Kidney (tissue), 22 donors: ENCODE measurements at places on chromosomes 12 and 14. TPM values are rescaled to one million over a fixed set of nuclear protein-coding genes. Genes with fewer than 3 reads are reported as not detected.

DNA sequence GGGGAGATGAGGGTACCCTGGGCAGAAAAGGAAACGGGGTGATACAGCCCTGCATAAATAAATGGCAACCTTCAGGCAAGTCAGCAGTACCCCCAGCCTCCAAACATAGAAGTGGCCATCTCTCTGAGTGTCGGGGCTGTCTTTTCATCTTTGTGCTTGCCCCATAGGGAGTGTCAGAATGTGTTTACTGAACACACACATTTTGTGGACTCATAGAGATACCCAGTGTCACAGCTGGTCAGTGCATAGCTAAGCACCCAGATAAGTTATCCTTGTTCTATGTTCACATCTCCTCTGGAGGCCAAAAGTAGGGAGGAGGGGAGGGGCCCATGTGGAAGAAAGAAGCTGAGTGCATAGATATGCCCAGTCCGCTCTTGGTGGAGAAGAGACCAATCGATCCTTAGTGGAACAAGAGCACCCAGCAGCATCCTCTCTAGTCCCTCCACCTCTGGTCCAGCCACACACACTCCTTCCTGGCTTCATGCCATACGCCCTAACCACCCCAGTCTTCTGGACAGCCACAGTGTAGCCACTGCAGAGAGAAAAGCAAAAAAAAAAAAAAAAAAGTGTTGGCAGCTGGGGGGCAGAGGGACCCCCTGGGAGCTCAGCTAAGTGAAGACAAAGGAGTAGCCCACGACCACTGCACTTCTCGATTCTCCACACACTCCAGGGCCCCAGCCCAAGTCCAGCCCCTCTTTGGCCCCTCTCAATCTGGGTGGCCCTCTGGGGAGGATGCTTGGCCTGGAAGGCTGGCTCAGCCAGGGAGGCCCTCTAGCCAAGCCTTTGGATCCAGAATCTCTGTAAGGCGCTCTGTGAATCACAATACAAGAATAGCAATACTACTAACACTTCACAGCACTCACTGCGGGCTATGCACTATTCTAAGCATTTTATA lies 2.6 kb downstream of the ITGA7 start:
- peaks cover 15% of the 10 kb centered on the region for H3K4me1 ChIP-seq
- no peaks in the 10 kb centered on the region for H3K36me3 ChIP-seq
- H3K4me3 ChIP-seq, result no peak overlapping the region
- no peaks in the 10 kb centered on the region for H3K27me3 ChIP-seq
- H3K27ac ChIP-seq, result no peak overlapping the region
- DNase-seq, result peak; percentile 37

DNA sequence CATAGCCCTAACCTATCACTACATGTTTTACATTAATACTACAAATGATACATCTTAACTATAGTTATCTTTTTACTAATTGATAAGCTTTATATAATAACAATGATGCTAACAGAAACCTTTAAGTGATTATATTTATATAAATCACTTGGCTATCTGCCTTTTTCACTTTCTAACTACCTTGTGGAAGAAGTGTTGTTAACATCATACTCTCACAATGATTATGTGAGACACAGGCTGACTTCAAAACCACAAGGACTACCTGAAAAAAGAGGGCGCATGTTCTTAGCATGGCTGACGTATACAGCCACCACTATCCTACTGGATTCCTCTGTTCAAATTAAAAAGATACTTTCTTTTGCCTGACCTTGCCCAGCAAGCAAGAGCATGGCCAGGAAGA lies 135.3 kb upstream of the SOX5 start:
- H3K4me3 ChIP-seq, result no peak overlapping the region
- H3K27me3 ChIP-seq, result no peaks in the 10 kb centered on the region
- no peak for DNase-seq
- H3K36me3 ChIP-seq, result no peaks in the 10 kb centered on the region
- no peaks in the 10 kb centered on the region for H3K4me1 ChIP-seq

DNA sequence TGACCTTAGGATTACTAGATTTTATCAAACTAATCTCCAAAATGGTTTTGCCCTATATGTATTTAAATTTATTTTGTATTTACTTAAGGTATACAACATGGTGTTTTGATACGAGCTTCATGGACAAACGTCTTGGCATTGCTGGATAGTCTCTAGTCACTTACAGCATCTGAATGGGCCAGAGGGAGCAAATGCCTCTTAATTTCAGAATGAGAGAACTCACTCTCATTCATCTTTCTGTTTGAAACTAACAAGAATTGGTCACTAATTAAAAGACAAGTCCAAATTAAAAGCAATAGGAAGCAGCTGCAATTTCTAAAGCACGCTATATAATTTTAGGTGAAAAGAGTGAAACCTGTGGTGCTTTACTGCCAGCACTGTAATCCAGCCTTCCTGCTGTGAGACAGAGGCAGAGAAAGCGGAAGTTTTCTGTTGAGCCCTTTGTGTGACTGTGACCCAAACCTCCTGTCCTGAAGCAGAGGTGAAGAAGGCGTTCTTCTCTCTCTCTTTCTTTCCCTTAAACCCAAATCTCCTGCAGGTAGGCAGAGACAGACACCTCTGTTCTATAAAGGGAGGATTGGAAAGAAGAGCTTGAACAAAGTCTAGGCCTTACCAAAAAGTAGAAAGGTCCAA lies 184.6 kb upstream of the NAV3 start:
- H3K27me3 ChIP-seq, result no peaks in the 10 kb centered on the region
- DNase-seq, result no peak
- H3K27ac ChIP-seq, result no peak overlapping the region

DNA sequence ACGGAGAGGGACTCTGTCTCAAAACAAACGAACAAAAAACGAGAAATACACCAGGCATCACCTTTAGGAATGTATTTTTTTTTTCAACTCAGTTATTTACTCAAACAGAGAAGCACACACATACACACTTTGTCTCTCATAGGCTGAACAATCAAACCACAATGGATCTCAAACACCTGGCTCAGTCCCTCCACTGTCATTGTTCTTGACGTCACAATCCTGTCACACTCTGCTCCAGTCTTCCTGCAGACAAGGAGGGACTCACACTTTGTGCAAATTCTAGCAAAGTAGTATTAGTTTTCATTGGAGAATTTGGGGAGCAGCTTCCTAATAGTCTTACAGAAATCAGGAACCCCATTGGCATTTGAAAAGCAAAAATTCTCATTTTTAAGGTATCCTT lies 727.8 kb downstream of the BCL11B start:
- no peaks in the 10 kb centered on the region for H3K36me3 ChIP-seq
- no peak overlapping the region for H3K4me3 ChIP-seq
- H3K27ac ChIP-seq, result no peak overlapping the region

DNA sequence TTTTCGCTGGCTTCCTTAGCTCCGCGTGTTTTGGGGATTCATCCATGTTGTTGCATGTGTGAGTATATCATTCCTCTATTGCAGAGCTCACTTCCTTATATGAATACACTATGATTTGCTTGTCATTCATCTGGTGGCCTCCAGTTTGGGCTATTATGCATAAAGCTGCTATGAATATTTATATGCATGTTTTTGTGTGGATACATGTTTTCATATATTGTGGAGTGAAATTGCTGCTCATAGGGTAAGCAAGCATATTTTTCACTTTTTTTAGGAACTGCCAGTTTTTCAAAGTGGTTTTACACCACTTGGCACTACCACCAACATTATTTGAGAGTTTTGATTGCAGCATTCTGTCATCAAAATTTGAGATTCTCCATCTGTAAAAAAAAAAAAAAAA lies 190.0 kb downstream of the TMEM132C start:
- no peaks in the 10 kb centered on the region for H3K36me3 ChIP-seq
- H3K27ac ChIP-seq, result no peak overlapping the region
- no peaks in the 10 kb centered on the region for H3K4me1 ChIP-seq
- DNase-seq, result no peak
- no peaks in the 10 kb centered on the region for H3K27me3 ChIP-seq

DNA sequence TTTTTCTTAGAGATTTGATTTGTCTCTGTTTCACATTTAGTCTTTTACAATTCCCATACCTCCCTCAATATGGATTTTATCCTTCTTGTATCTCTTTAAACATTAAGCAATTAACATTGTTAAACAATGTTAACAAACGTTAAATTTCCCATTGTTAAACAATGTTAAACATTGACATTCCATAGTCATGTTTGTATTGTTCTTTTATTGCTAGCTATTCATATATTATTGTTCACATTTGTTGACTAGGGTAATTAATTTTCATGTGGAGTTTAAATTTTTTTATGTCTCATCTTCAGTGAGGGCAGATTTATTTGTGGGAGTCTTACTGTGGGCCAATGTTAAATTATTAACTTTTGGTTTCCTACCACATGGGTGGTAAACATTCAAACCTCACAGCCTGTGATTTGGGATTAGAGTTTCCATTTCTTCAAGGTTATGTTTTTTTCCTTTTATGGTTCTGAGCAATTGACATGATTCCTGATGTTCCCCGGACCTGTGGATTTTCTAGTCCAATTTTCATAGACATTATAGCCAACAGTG lies 294.3 kb downstream of the ALG10B start:
- no peaks in the 10 kb centered on the region for H3K27me3 ChIP-seq
- no peaks in the 10 kb centered on the region for H3K4me1 ChIP-seq
- H3K36me3 ChIP-seq, result no peaks in the 10 kb centered on the region
- no peak overlapping the region for H3K27ac ChIP-seq

DNA sequence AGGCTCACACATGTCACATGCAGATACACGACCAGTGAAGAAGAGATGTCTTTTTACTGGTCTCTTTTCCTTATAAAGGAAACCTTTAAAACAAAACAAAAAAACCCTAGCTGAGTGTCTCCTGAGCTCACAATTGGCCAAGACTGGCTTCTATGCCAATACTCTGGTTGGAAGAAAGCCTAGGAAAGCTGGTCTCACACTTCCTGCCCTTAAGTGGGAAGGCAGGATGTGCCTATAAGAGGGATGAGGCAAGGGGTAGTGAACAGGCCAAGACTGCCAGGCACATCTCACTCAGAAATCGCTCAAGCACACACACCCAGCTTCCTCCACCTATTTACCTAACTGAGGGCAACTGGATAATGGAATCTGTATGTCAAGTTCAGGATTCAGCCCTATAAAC lies 50.0 kb downstream of the SOCS2 start:
- no peaks in the 10 kb centered on the region for H3K36me3 ChIP-seq
- H3K27me3 ChIP-seq, result no peaks in the 10 kb centered on the region
- no peaks in the 10 kb centered on the region for H3K4me1 ChIP-seq
- H3K4me3 ChIP-seq, result no peak overlapping the region
- DNase-seq, result no peak

GRCh38 chr14:68815298-68816182 lies 22.7 kb upstream of the ZFP36L1 start:
- H3K36me3 ChIP-seq, result no peaks in the 10 kb centered on the region
- peaks cover 40% of the 10 kb centered on the region for H3K4me1 ChIP-seq
- no peak for DNase-seq
- peak overlapping the region; percentile 37 for H3K4me3 ChIP-seq

- H3K36me3 ChIP-seq, result peaks cover 14% of the 10 kb centered on the region
- H3K4me3 ChIP-seq, result no peak overlapping the region
- H3K27ac ChIP-seq, result no peak overlapping the region
- no peaks in the 10 kb centered on the region for H3K27me3 ChIP-seq
- no peaks in the 10 kb centered on the region for H3K4me1 ChIP-seq
Observed at GRCh38 chr14:96284008-96284407, 28.0 kb downstream of the BDKRB1 start.

DNA sequence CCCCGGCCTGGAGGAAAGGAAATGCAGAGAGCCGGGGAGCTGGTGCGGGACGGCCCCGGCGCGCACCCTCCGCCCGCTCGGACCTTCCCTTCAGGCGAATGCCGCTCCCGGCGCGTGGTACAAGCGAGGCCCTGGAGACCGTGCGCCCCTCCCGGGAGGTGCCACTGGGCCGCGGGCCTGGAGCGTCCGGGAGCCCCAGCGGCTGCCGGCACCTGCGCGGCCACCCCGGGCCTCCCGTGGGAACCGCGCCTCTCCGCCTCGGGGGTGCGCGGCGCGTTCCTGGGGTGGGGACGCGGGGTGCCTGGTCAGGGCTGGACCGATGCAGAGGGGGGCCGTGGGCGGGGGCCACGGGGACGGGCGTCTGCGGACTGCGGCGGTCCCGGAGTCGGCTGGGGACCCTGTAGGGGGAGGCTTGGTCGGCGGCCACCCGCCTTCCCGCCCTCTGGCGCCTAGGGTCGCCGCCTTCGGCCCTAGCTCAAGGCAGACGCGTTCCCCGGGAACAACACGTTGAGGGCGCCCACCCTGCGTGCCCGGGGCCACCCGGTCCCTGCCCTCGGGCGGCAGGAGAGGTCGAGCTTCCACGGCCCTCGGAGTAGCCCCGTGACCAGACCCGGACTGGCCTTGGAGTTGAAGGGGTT lies 599 bp downstream of the PAPLN start:
- peaks cover 15% of the 10 kb centered on the region for H3K4me1 ChIP-seq
- peaks cover 6% of the 10 kb centered on the region for H3K27me3 ChIP-seq
- DNase-seq, result peak; percentile 30
- H3K36me3 ChIP-seq, result no peaks in the 10 kb centered on the region
- H3K4me3 ChIP-seq, result peak overlapping the region; percentile 63
- H3K27ac ChIP-seq, result peak overlapping the region; percentile 61

DNA sequence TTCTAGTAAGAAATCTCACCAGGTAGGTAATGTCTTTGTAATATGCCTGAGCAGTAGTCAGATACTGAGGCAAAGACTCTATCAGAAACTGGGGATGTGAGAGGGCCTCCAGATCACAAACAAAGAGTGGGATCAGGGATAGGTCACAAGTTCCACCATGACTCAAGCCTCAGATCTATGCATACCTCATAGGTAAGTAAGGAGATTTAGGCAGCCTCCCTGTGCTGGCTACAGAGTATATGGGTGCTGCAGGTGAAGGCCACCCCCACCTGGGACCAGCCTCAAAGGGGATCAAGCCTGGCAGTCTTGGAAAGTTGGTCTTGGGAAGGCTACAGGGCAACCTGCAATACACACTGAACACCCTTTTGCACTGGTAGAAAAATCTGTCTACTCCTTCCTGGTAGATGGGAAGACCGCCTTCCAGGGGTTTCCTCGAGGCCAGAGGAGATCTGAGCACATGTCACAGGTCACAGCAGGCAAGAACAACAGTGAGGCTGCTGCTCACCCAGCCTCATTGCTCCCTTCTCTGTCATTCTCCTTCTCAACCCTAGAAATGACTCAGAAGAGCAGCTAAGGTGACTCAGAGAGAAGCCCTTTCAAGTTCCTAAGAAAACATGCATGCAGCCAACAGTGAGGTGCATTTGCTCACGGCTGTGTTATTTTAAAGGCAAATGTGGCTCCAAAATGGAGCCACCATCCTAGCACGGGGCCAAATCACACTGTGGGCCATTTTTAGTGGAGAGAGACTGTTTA lies 143.4 kb upstream of the CDKN3 start:
- H3K4me1 ChIP-seq, result no peaks in the 10 kb centered on the region
- no peaks in the 10 kb centered on the region for H3K27me3 ChIP-seq
- no peaks in the 10 kb centered on the region for H3K36me3 ChIP-seq
- H3K4me3 ChIP-seq, result no peak overlapping the region

GRCh38 chr14:52351233-52352060 lies 37.3 kb downstream of the PTGER2 start:
- no peaks in the 10 kb centered on the region for H3K27me3 ChIP-seq
- no peaks in the 10 kb centered on the region for H3K36me3 ChIP-seq
- peaks cover 23% of the 10 kb centered on the region for H3K4me1 ChIP-seq
- peak overlapping the region; percentile 72 for H3K27ac ChIP-seq
- peak; percentile 87 for DNase-seq

GRCh38 chr14:68961781-68962584 lies 17.1 kb downstream of the ACTN1 start:
- no peak overlapping the region for H3K4me3 ChIP-seq
- H3K4me1 ChIP-seq, result no peaks in the 10 kb centered on the region
- DNase-seq, result peak; percentile 90
- no peaks in the 10 kb centered on the region for H3K36me3 ChIP-seq
- H3K27me3 ChIP-seq, result no peaks in the 10 kb centered on the region

Gene AHNAK2
- 72.0 TPM for total RNA-seq

Gene IGFBP6
- 203 TPM for total RNA-seq

Gene SERPINA10
- not detected for total RNA-seq
